ENCODE measurements at places on chromosomes 3 and 15. TPM values are rescaled to one million over a fixed set of nuclear protein-coding genes. Genes with fewer than 3 reads are reported as not detected.

The EPB42 gene
- not detected for total RNA-seq

The KBTBD13 gene
- total RNA-seq: not detected

The DPPA2 gene
- total RNA-seq: not detected

The DZIP1L gene
- 21.5 TPM for total RNA-seq

The FGF12 gene
- 1.6 TPM for total RNA-seq

The SLC12A1 gene
- 0.17 TPM for total RNA-seq

The ZPLD1 gene
- total RNA-seq: 74.8 TPM

The EFCAB12 gene
- total RNA-seq: not detected

The RLBP1 gene
- not detected for total RNA-seq

The FLNB gene
- 342 TPM for total RNA-seq

The PAQR9 gene
- total RNA-seq: 0.20 TPM

The GNB4 gene
- 42.0 TPM for total RNA-seq

The SSUH2 gene
- total RNA-seq: not detected

The PRICKLE2 gene
- total RNA-seq: 56.1 TPM

DNA sequence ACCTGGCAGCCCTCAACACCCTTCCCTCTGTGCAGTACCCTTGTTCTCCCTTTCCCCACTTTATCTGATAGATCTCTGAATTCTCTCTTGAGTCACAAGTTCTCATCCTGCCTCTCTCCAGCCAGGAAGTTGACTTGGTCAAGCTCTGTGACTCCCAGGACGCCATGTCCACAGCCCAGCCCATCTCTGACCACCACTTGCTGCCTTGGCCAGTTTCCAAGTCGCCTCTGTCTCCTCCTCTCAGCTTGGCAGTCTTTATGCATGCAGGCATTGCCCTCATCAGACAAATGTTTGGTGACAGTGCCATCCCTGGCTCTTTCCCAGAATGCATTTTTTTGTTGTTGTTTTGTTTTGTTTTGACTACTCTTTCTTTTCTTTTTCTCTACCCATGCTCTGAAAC, 25.7 kb downstream of the ZNF35 start:
- no peak for DNase-seq

DNA sequence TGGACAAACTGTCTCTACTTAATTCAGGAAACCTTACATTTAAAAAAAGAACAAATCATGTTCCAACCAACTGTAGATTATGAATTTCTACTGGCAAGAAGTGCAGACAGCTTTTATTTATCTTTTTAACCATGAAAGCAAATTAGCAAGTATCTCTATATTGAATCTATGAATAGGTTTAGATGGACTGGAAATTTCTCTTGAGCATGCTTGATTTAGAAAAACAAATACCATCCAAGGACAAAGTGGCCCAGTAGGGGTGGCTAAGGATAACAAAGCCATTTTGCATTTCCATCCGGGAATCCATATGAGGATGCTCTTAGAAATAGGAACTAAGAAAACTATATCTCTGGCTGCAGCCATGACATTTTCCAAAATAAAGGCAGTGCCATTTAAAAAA, 150.6 kb downstream of the KCNMB2 start:
- no peak for DNase-seq

DNA sequence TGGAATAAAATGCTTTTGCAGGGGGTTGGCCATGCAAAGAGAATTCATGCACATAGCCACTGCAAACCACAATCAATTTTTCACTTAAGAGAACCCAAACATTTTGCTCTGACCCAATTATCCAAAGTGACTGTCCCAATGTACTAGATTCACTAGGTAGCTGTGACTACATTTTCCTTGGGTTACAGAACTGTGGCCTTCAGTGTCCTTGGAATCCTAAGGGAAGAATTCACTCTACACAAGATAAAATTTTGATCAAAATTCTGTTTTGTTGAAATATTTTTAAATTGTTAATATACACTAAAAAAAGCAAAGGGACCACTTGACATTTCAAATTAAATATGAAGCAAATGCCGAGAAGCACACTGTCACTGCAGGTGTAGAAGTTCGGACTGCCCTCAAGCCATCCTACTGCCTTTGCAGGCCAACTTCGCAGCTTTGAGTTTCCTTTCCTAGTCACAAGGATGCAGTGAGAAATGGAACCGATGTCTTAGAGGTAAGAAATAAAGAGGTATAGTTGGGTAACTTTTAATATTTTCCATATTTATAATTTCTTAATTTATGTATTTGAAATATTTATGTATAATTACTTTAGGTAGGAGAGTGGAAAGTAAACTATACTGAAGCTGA, 527 bp upstream of the ASB14 start:
- no peak for DNase-seq

GRCh38 chr3:85877631-85878030, 918.8 kb downstream of the CADM2 start:
- DNase-seq: no peak

GRCh38 chr3:49469037-49469935, 781 bp upstream of the DAG1 start:
- DNase-seq: peak; percentile 58

DNA sequence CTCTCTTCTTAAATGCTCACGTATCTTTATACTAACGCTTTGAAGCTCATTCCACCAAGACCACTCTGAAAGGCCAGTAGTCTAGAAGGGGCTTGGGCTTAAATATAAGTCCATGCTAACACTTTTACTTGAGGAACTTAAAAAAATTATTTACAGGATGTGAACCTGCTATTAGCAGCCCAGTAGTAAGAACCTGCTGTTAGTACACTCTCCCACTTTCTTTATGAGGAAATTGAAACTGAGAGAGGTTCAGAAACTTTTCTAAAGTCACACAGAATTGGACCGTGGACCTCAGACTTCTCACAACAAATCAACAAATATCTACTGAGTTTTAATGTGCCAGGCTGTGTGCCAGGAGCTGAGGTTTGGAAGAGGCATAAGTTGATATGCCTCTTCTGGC, 53.4 kb downstream of the SYNPR start:
- DNase-seq: no peak

DNA sequence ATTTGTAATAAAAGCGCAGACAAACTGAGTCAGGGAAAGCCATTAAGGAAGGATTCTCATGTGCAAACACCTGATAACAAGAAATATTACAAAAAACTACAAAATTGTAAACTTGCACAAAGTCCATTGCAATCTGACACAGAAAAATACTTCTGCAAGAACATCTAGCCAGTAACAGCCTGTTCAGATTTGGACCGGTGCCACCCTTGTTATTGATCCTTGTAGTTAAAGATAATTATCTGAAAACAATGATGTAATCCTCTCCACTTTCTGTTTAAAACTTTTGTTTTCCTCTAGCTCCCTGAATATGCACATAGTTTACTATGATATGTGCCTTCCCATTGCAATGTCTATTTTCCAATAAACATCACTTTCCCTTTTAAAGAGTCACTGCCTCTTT, 1090.2 kb downstream of the PLOD2 start:
- DNase-seq: no peak

GRCh38 chr15:59997070-59997701, 6.9 kb upstream of the FOXB1 start:
- no peak for DNase-seq

DNA sequence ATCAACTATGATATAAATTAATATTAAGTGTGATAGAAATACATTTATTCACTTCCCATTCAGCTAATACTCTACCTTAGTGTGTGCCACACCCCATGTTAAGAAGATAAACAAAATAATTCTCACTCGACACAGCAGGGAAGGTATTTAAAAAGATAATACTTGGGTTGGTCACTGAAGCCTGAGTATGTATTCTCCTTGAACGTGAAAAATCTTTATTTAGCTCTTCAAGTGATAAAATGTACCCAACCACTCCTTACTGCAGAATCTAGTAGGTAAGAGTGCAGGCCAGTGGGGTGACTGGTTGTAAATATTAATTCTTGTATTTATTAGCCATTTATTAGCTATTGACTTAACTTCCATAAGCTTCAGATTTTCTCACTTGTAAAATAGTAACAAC, 372.7 kb upstream of the THBS1 start:
- DNase-seq: no peak

DNA sequence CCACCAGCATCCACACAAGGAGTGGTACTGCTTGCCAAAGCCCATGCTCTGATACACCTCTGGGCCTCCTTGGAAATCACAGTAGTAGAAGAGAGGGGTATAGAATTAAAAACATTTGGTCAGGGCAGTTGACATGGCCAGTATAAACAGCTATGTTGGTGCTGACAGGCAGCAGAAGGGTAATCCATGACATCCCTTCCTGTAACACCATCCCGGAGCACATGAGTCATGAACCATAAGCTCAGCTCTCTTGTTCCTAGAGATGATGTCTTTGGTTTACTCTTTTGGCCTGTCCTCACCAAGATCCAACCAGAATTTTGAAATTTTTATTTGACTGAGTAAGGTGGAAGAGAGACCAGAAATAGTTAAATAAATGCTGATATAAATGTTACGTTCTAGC, 132.6 kb upstream of the CTDSPL start:
- no peak for DNase-seq

GRCh38 chr3:195185583-195185982, 85.4 kb downstream of the XXYLT1 start:
- DNase-seq: peak; percentile 45

DNA sequence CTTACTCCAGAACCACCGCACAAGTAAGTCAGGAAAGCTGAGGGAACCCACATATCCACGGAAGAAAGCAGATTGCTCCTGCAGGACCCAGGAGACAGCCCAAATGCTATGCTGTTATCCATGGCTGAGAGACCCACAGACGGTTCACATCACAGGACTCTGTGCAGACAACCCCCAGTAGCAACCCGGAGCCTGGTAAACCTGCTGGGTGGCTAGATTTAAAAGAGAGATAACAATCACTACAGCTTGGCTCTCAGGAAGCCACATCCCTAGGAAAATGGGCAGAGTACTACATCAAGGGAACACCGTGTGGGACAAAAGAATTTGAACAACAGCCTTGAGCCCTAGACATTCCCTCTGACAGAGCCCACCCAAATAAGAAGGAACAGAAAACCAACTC, 13.8 kb upstream of the TRIM42 start:
- no peak for DNase-seq

- DNase-seq: peak; percentile 90
Observed at GRCh38 chr15:71651750-71652186, 158.6 kb upstream of the NR2E3 start.

- no peak for DNase-seq
Observed at GRCh38 chr3:18439281-18439680, 14.1 kb upstream of the SATB1 start.

- DNase-seq: peak; percentile 60
Observed at GRCh38 chr3:182738583-182739411, 54.5 kb upstream of the ATP11B start.

DNA sequence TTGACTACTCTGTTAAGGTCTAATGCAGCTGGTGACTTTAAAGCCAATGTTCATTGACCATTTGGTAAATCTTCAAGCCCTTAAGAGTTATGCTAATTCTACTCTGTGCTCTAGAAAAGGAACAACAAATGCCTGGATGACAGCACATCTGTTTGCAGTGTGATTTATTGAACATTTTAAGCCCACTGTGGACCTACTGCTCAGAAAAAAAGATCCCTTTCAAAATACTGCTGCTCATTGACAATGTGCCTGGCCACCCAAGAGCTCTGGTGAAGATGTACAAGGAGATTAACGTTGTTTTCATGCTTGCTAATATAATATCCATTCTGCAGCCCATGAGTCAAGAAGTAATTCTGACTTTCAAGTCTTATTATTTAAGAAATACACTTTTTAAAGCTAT, 110.8 kb downstream of the TBC1D5 start:
- no peak for DNase-seq

- DNase-seq: peak; percentile 57
Observed at GRCh38 chr3:57179580-57180410, 14.6 kb upstream of the IL17RD start.

DNA sequence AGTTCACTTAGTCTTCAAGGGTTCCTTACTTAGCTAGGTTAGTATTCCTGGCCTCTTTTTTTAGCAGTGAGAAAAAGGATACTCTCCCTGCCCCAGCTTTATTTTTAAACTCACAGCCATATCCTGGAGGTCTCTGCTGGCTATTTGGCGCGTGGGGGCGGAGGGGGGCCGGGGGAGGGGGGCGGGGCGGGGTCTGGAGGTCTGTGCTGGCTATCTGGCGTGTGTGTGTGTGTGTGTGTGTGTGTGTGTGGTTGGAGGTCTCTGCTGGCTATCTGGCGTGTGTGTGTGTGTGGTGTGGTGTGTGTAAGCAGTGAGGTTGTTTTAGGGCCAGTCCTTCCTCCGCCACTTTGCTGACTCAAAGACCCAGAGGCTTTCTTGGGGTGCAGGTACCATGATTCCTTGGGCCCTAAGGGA, 579 bp upstream of the PLAAT1 start:
- DNase-seq: no peak

Data from renal cortical epithelial cell (primary cell).